ENCODE measurements at places on chromosomes 3 and 15.

- no peak for DNase-seq
These were observed 85.0 kb upstream of the STAC start for GRCh38 chr3:36295296-36295695.

DNA sequence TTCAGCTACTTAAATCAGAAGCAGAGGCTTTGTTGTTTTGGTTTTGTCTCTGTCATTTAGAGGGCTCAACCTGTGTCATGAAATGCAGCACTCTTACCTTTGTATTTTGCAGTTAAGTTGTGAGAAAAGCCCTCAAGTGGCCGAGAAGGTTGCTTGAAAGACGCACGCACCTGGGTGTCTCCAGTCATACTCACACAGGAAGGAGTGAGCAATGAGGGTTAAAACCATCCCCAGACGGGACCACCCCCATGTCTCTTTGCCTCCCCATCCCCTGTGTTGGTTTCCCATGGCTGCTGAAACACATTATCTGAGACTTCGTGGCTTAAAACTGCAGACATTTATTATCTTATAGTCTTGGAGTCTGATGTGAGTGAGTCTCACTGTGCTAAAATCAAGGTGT lies 376.1 kb upstream of the CFAP20DC start:
- DNase-seq, result no peak

- no peak for DNase-seq
These were observed 205.5 kb downstream of the STAG1 start for GRCh38 chr3:136546720-136547119.

DNA sequence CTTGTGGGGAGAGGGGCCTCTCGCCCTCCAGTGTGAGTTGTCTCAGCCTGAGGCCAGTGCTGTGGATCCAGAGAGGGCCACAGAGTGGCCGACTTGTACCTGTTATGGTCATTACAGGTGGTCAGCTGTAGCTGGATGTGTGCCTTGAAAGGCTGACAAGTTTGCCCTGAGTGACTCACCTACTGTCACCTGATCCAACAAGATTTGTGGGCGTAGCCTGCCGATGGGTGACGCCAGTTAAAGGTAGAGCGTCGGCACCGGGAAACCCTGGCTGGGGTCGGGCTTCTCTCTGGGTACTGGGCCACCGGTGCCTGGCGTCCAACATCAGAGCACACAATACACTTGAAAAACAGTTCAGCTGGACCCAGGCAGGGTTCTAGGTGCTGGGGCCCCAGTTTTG lies 2.8 kb upstream of the ISG20 start:
- DNase-seq, result no peak

GRCh38 chr3:123880998-123881561 lies 3.1 kb downstream of the MYLK start:
- no peak for DNase-seq

DNA sequence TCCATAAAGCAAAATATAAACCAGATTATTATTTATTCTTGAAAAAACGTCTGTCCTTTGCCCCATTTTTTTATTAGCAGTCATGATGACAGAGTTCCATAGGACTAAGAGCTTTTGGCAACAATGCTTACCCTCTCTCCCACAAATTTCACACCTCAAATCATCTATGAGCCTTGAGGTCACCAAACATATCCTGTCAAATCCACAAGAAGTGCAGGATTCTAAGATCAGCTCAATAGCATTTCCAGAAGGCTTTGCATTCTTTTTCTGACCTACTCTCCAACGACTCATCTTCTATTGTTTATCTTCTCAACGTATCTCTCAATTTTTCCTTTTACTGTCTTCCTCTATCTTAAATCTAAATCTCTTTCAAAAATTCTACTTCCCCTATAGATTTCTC lies 619.1 kb upstream of the BCHE start:
- DNase-seq, result no peak

DNA sequence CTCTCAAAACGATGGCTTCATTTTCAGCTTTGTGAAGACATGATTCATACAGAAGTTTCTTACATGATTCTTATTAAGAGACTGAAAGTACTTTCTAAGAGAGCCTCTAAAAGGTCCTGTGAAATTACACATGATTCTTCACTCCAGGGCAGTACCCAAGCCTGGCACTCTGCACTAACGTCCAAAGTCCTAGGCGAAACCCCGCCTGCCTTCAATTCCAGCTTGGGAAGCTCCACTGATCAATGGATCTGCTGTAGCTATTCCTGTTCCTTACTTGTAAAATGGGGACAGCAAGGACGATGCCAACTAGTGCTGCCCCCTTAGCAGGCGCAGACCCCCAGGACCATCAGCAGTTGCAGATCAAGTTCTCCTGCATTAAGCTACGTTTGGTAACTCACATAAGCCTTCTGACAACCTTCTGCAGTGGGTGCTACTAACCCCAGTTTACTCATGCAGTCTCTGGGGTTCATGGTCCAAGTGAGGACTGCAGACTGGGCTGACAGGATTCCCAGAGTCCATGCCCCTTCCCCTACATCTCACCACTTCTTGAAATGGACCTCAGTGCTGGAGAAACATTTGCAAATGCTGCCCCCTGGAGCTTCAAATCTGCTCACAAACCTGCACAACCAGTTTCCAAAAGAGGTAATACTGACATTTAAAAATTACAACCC lies 10.6 kb downstream of the CHCHD4 start:
- DNase-seq, result no peak

DNA sequence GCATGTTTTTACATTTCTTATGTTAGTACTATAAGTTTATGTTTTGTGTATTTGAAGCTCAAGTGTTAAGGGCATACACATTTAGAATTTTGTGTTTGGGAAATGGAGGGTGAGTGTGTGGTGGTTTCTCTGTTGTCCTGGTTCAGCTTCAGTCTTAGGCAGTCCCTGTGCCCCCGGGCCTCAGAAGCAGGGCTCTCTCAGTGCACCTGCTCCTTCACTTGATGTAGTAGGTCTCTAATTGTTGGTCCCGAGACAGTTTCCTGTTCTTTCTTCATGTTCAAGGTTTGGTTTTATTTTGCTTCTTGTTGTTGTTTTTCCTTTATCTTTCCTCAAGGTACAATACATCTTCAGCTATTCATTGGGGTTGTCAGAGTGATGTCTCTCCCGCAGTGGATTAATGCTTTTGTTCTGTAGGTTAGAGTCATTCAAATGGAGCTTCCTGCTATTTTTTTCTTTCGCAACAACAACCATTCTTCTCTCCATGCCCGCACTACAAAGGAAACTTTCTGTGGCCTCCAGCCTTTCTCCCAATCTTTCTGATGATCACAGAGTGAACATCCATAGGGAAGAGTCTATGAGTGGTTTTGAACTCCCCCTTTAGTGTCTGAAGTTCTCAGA lies 177.8 kb upstream of the GOLGA6L4 start:
- DNase-seq, result no peak

GRCh38 chr15:70608144-70608543 lies 155.2 kb downstream of the UACA start:
- no peak for DNase-seq

DNA sequence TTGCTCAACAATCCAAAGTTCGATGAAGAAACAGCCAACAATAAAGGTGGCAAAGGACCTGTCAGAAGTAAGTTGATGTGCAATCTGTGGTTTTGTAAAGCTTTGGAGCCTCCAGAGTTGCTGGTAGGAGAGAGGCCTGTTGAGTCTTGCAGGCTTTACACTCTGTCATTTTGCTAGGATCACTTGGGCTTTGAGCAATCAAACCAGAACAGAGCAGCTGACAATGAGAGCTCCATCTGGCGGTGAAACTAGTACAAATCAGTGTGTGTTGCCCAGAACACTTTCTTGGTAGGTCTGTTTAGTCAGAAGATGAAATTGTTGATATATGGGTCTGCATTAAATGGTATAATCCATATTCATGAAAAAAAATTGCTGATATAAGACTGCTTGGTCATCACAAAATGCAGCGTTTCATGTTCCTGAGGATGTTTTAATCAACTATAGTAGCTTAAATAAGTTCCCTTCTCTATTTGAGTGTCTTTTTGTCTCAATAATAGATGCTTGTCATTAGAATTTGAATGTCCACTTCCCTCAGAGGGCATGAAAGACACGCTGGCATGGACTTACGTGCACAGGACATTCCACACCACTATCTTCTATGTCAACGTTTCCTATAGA lies 25.7 kb downstream of the TMOD2 start:
- DNase-seq, result no peak

DNA sequence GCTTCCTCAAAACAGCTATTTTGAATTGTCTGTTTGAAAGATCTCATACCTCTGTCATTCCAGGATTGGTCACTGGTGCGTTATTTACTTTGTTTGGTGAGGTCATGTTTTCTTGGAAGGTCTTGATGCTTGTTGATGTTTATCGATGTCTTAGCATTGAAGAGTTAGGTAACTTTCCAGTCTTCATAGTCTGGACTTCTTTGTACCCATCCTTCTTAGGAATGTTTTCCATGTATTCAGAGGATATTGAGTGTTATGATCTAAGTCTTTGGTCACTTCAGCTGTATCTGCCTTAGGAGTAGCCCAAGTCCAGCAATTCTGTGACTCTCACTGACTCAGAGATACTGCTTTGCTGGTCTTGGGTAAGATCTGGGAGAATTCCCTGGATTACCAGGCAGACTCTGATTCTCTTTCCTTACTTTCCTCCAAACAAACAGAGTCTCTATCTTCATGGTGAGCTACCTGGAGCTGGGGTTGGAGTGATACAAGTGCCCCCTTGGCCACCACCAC lies 398.6 kb downstream of the ZIC4 start:
- DNase-seq, result no peak

GRCh38 chr15:29998033-29998432 lies 84.7 kb upstream of the GOLGA8J start:
- no peak for DNase-seq

DNA sequence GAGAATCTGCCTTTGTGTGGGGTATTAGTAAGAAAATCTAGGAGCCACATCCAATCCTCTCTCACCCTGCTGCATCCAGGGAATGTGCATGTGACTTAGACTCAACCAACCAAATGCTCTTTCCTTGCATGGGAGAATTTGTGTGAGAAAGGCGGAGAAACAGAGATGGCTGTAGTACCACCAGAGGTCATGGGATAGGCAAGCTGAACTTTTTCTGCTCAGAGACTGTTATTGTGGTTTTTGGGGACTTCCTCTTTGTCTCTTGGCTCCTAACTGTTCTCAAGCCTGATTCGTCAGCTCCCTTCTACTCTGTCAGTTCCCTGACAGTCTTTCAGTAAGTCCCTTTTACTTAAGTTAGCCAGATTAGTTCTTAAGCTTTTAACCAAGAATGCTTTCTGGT lies 2.6 kb upstream of the ZSCAN2 start:
- no peak for DNase-seq

GRCh38 chr3:47888986-47889757 lies 86.2 kb downstream of the DHX30 start:
- no peak for DNase-seq

DNA sequence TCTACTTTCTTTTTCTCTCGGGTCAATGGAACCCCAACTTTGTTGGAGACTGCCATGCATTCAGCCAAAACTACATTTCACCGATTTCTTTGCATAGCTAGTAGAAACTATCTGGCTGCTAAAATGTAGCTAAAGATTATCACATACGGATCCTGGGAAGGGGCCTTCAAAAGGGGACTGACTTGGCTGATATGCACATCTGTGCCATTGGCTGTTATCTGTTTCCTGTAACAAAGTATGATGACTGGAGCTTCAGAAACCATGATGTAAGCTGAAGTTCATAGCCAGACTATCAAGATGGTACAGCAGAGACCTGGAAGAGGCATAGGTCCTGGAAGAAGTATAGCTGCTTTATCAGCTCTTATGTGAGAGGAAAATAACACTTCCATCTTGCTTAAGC lies 179.1 kb downstream of the NSUN3 start:
- DNase-seq, result no peak

DNA sequence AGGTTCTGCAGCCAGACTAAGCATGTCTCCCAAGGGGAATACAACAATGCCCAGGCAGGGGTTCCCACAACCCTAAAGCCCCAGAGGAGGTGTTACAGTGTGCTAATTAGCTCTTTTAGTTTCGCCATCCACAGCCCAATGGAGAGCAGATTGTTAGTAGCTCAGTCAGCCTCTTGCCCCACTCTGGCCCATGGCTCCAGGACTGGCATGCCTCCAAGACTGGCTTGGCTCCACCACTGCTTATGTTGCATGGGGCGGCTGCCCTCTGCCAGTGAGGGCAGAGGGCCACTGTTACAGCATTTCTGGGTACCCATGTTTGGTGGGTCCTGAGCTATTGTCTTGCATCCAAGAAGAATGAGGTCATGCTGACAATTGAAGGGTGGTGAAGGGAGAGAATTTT lies 231.1 kb upstream of the MDFIC2 start:
- DNase-seq, result no peak

DNA sequence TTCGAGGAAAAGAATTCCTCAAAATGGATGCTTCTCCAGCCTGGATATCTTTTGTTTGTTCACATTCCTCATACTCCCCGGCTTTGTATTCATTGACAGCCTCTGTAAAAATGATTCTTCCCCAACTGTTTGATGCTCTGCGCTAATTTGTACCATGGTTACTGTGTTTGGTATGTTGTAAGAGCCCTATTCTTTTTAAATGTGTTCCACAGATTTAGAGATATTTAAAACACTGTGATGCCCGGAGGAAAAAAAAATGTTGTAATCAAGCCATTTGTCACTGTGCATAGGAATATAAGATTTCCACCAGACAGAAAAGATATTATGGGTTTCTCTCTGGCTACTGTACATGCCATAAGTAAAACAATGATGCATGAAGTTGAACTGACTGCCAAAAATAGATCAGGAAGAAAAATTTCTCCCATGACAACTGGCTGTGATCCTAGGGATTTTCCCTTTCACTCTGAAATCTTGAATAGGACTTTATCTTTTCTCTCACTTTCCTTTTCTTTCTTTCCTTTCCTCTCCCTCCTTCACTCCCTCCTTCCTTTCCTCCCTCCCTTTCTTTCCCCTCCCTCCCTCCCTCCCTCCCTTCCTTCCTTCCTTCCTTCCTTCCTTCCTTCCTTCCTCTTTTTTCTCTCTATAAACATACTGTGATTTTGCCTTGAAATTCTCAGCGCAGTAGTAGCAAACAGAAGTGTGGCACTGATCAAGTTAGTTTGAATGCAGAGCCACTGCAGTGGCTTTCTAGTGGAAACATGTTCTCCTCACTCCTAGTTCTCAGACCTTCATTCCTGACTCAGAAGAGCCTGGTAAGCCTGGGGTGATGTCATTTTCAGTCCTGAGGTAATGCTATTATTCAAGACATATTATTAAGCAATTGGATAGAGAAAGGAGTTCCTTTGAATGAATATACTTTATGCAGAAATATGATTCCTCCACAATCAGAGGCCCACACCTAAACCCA lies 254.9 kb upstream of the TBL1XR1 start:
- no peak for DNase-seq

All from esophagus squamous epithelium (tissue), 5 donors.